Cortex of kidney (tissue), 1 donor: ENCODE measurements at places on chromosomes 5 and 9.

- DNase-seq = no peak
Measured at GRCh38 chr5:179142434-179143198, 82.4 kb downstream of the ZNF354C start.

- no peak for DNase-seq
Measured at GRCh38 chr9:128203707-128204551, 750 bp downstream of the DNM1 start.

DNA sequence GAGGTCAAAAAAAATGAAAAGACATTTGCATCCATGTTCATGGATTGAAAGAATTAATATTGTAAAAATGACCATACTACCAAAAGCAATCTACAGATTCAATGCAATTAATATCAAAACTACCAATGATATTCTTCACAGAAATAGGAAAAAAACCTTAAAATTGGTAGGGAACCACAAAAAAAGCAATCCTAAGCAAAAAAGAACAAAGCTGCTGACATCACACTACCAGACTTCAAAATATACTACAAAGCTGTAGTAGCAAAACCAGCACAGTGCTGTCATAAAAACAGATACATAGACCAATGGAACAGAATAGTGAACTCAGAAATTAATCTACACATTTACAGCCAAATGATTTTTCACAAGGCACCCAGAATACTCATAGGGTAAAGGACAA, 34.3 kb downstream of the RGMB start:
- no peak for DNase-seq

DNA sequence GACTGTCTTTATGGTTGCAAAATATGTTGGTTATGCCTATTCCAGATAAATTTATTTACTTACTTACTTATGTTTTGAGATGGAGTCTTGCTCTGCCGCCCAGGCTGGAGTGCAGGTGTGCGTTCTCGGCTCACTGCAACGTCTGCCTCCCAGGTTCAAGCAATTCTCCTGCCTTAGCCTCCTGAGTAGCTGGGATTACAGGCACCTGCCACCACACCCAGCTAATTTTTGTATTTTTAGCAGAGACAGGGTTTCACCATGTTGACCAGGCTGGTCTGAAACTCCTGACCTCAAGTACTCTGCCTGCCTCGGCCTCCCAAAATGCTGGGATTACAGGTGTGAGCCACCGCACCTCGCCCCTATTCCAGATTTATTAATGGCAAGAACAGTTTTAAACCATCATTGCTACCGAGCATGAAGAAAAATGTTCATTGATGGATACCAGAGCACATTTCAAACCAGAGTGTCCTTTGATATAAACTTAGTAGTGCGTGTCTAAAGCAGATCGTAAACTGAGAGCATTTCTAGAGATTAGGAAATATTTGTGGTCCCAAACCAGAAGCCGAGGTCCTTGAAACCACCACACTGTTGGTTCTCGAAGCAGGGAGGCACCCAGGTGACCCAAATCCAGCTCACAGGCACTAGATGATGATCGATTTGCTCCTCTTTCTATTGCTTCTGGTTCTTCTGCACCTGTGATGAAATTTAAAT, 85.2 kb downstream of the GRAMD2B start:
- no peak for DNase-seq

DNA sequence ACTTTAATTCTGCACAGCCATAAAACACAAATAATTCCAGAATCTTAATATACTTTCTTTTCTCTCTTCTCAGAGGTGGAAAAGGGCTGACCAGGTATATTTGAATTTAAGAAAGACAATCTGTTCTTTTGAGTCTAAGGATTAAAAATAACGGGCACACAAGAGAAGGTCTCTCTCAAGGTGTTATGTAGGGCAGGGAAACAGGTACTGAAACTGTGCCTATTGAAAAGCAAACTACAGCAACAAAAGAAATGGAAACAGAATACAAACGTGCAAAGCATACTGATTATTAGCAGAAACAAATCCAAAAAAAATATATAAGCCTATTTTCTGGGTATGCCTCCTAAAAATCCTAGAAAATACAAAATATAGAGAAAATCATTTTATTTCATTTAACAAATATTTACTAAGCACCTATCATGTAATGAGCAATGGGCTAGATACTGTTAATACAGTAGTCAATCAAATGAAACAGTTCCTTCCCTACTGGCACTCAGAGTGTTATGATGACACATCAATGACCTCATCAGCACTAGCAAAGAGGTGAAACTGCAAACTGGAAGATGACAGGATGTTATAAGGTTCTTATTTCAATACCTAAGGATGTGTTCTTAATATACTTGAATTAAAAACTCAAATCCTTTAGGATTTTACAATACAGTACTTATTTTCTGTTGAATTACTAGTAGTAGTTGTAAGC, 87.7 kb downstream of the AUH start:
- DNase-seq = no peak

DNA sequence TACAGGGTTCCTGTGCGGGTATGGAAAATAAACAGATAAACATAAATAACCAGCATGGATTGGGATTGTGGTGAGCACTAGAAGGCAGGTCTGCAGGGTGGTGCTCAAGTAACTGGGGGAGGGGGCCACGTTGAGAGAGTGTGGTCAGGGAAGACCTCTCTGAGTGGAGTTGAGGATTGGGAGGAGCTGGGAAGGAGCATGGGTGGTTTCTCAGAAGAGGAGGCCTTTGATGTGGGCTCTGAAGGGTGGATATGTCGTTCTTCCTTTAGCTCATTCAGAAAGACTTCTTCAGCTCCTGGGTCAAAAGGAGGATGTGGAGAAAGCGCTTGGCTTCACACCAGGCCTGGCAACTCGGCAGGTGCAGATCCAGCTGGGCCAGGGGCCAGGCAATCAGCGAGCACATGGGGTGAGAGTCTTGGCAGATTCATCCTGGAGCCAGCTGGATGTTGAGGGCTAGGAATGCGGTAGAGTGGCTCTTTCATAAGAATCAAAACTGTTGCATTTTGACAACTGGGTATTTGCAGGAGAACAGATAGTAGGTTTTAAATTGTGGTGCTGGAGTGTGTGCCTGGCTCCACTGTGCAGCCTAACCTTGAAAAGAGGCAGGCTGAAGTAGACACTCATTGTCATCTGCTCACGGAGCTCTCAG, 71.7 kb downstream of the PCSK5 start:
- no peak for DNase-seq

- no peak for DNase-seq
Measured at GRCh38 chr5:137195483-137195882, 303.6 kb downstream of the SPOCK1 start.

GRCh38 chr9:123131258-123131657, 97.8 kb downstream of the GPR21 start:
- no peak for DNase-seq

DNA sequence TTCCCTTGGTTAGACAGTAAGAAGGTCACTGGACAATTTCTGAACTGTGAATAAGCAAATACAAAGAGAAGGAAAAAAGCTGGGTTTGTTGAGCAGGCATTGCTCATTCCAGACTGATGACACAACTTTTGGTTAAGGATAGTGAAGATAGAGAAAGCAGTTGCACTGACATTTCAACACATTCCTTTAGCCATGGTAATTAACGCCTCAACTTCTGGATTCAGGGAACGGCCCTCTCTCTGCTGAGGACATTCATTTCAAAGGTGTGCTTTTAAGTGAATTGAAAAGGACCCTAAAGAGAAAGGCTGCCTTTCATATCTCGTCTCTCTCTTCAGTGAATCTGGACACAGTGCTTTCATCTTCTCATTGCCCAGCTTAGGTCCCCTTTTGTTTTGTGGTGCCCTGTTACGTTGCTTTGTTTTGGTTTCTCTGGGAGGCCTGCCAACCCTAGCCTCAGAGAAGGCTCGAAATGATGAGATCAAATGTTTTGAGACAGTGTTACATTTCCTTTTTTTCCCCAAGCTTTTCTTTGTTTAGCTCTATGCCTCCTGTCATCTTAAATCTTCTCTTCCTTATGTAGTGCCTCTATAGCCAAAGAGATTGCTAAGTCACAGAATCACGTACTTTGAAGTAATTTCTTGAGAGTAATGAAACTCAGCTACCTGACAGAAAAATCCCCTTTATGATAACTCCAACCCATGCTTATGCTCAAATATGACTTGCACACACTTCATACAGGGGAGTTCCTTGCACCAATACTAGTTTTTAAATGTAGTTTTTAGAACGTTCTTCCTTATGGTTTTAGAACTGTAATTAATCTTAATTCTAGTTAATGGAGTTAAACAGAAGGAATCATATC, 94.4 kb upstream of the IFNE start:
- DNase-seq = no peak

DNA sequence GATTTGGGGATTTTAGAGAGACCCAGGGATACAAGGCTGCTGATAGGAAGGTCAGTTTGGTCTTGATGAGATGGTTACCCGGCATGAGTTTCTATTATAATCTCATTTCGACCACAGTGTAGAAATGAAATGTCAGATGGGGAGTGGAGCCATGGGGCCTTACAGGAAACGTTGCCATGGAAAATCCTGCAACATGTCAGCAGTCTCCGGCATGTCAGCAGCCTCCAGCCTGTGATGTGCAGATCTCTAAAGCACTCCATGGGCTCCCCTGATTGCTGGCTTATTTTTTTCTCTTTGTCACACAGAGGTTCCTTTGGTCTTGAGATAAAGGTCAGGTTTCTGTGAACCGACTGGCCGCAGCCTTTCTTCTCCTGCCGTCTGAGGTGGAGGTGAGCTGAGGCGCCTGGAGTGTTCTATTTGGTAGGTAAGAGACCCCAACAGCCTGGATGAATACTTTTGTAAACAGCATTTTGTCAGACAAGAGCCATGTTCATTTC, 208.7 kb upstream of the DAP start:
- no peak for DNase-seq

DNA sequence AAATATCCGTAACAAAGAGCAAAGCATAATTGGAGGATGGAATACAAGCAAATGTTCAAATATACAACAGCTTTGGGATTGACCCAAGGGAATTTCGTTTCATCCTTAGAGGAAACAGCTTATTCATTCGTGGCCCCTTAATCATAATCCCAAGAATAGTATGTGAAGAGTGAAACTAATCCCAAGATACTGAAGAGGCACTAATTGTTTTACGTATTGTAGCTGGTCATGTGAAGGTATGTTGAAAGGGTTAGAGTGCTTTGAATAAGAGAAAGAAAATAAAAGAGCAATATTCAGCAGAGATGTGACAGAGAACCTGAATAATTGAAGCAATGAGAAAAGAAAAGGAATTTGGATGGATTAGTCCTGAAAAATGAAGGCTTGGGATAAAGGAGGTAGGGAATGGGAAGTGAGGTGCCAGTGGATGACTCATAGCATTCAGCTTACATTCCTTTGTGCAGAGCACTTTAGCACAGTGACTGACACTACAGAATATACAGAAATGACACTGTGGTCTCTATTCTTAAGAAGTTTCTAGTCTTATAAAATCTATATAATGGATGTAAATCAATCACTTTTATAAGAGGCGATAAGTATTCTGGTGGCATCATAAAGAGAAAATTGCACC, 221.9 kb downstream of the TLR4 start:
- no peak for DNase-seq

DNA sequence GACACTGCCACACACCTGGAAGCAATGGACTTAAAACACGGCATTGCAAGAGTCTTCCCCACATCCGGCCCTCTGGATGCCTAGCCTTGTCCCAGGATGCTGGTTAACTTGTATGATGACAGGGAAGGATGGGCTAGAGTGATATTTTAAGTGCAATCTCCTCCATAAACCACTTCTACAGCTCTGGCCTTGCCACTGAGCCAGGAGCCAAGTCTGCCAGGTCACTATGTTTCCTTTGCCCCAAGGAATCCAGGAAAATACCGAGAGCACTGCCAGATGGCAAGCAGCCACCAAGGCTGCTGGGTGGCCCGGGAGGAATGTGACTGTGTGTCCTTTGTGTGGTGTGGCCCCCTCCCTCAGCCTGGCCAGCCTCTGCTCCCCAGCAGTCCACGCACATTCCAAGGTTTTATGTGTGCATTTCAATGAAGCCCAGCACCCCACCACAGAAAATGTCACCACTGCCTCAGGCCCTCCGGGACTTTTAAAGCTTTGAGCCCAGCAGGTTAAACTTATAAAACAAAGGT, 106.0 kb downstream of the FRMD3 start:
- no peak for DNase-seq

DNA sequence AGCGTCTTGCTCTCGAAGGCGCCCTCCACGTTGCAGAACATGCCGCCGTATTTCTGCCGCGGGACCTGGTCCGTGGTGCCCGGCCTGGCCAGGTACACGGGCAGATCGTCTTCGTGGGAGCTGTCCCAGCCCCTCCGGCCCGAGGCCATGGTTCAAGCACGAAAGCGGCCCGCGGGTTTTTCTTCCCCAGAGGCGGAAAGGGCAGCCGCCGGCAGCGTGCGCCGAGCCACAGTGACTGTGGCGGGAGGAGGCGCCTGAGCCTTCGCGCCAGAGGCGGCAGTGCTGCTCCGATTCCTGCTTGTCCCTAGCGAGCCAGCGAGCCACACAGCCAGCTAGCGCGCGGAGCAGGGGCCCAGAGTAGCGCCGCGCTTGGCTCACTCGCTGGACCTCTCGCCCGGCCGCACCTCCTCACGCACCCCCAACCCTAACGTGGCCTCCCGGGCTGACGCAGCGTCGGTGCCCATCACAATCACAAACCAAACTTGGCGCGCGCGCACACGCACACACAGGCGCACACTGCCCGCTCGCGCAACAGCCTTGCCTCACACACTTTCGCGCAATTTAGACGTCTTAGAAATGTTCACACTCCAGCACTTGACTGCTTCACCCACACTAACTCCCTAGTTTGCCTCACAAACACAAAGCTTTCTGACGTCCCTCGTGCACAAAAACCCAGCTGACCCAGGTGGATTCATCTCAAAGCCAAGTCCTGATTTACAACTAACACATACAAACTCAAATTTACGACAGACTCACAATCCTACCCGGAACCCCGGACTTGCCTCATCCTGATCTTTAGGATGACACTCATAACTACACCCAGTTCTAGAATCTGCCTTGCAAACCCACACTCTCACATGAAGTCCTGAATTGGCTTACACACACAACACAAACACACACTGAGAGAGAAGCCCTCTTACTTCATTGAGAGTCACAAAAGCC, at the start of gene DPYSL3:
DPYSL3 (minus strand) TSS at position 359 of the 942 bp plus-strand sequence; CDS start at position 149, 210 bp downstream.
- DNase-seq = no peak

GRCh38 chr5:100901821-100902341, 1.2 kb downstream of the ST8SIA4 start:
- no peak for DNase-seq

DNA sequence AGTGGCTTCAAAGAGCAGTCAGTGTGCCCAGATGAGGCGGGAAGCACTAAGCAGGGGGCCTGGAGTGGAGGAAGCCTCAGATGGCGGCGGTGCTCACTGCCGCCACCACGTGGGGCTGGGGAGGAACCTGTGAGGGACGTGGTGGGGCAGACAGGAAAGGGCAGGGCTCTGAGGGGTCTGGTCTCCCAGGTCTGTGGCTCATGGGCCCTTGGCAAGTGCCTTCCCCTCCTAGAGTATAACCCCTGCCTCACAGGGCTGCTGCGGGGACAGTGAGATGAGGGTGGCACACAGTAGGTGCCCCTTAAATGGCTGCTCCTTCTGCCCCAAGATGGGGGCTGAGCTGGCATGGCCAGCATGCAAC, 26.6 kb downstream of the NR5A1 start:
- DNase-seq = no peak

GRCh38 chr5:39394946-39395345, 29.8 kb downstream of the DAB2 start:
- no peak for DNase-seq
